H9 (cell line): ENCODE measurements at places on chromosomes 1 and 21. TPM values are rescaled to one million over a fixed set of nuclear protein-coding genes. Genes with fewer than 3 reads are reported as not detected.

DNA sequence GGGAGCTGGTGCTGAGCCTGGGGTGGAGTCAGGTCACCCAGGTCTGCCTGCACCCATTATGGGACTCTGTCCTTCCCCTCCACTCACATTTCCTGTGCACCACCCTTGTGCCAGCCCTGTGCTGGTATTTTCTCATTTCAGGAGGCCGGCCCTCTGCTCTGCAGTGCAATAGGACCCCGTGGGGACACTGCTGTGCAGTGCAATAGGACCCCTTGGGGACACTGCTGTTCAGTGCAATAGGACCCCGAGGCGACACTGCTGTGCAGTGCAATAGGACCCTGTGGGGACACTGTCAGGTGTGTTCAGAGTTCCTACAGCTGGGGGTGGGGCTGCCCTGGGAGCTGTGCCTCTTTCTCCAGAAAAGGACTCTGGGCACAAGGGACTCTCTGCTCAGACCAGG, 36.2 kb upstream of the DMBX1 start:
- H3K36me3 ChIP-seq: no peaks in the 10 kb centered on the region
- H3K4me3 ChIP-seq: no peak overlapping the region
- H3K4me1 ChIP-seq: peaks cover 2% of the 10 kb centered on the region; the same call in 1 of the 2 replicates
- no peak for DNase-seq
- no peak overlapping the region for H3K27ac ChIP-seq

GRCh38 chr1:29960876-29961275, 724.6 kb downstream of the PTPRU start:
- no peaks in the 10 kb centered on the region for H3K36me3 ChIP-seq
- no peak overlapping the region for H3K27ac ChIP-seq
- no peaks in the 10 kb centered on the region for H3K4me1 ChIP-seq

The MAGOH gene
- total RNA-seq: 81.2 and 82.7 TPM in 2 replicates

DNA sequence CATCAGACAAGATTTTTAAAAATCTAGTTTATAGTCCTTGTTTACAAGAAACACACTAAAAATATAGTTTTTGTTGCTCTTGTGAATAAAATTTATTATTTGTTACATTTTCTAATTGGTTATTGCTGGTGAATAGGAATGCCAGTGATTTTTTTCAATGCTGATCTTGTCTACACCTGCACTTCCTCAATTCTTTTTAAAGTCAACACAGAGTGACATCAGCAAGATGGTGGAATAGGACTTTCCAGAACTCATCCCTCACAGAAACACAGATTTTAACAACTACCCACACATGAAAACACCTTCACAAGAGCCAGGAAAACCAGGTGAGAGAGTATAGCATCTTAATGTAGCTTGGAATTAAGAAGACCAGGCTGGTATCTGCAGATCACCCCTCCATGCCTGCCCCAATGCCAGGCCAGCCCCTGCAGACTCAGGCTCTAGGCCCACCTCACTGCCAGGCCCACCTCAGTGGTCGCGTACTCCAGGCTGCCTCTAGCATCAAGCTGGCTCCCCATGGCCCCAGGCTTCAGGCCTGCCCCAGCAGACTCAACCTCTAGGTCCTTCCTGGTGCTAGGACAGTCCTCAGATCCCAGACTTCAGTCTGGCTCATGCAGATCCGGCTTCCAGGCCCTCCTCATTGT, 117.6 kb downstream of the WDR3 start:
- H3K4me1 ChIP-seq: no peaks in the 10 kb centered on the region
- DNase-seq: no peak
- H3K27me3 ChIP-seq: no peaks in the 10 kb centered on the region
- no peaks in the 10 kb centered on the region for H3K36me3 ChIP-seq
- no peak overlapping the region for H3K4me3 ChIP-seq
- no peak overlapping the region for H3K27ac ChIP-seq

- peak within 1 kb of the TSS; percentile 60 for H3K4me3 ChIP-seq
- H3K27ac ChIP-seq: no peak within 1 kb of the TSS
- H3K4me1 ChIP-seq: no peaks in the 10 kb centered on the region
- H3K27me3 ChIP-seq: peaks cover 5% of the 10 kb centered on the region; the same call in 1 of the 2 replicates
Measured at GRCh38 chr1:16073490-16074119, at the start of gene FAM131C. FAM131C (minus strand) TSS chr1:16073651; CDS start chr1:16073442, 209 bp downstream.
